ENCODE measurements at places on chromosomes 4 and X.
A peak's percentile ranks its signal among the peaks of the same experiment; 100 is the strongest.

GRCh38 chrX:48736303-48736702, 25.2 kb upstream of the GLOD5 start:
- DNase-seq: no peak

- no peak for DNase-seq
These were observed 883.0 kb downstream of the TECRL start for GRCh38 chr4:63526251-63526650.

DNA sequence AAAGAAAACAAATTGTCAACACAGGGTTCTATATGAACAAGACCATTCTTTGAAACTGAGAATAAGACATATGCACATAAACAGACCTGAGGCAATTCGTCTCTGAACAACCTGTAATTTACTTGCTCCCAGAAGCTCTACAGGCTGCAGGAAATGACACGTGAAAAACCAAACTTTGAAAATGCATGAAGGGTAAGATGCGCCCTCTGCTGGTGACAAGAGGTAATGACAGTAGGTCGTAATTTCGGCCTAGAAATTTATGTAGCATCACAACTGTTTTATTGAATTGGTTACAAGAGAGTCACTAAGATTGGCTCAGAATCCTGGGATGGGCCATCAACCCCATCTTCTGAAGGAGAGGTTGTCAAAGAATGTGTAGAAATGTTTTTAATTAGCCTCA, 276.5 kb downstream of the PPP4R3C start:
- peak; percentile 7 for DNase-seq

GRCh38 chr4:139704915-139705485, 39.4 kb downstream of the MGST2 start:
- DNase-seq: no peak

- DNase-seq: no peak
These were observed 37.1 kb downstream of the GK start for GRCh38 chrX:30690330-30690729.

- DNase-seq: no peak
These were observed at the start of gene BMP3 for GRCh38 chr4:81030061-81030980. Gene BMP3, plus strand, starts transcription at chr4:81030708. Its CDS starts 577 bp downstream, at chr4:81031285.

- peak; percentile 64 for DNase-seq
These were observed 626 bp upstream of the FRAS1 start for GRCh38 chr4:78056265-78057129.

- no peak for DNase-seq
These were observed 58.0 kb upstream of the CCSER1 start for GRCh38 chr4:90069151-90069550.

DNA sequence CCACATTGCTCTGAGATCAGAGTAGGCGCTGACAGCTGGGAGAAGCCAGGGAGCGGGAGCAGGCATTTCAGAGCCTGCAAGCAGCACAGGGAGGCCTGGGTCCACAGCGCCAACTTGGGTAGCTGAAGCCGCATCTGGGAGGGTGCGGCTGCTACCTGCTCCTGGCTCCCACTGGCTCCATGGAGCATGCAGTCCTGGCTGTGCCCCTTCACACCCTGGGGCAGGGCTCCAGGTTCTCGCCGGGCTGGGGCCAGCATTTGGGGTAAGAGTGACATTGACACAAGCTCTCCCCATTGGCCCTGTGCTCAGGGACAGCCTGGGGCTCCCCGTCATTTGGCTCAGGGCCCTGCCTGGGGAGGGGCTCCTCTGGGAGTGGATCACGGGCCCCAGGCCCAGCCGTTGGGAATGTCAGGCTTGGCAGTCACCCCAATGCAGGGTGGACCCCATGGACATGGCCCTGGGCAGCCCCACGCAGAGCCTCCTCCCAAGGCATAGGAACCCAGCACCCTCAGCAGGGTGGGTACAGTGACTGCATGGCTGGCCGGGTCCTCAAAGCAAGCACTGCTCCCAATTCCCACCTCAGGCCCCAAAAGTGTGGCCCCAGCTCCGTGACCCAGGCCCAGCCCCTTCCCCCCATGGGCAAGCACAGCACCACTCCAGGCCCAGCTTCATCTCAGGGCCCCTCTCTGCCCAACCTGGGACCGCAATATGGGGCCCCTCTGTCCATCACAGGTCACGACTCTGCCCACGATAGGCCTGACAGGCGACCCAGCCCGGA, 82.4 kb downstream of the PRDM5 start:
- DNase-seq: no peak

DNA sequence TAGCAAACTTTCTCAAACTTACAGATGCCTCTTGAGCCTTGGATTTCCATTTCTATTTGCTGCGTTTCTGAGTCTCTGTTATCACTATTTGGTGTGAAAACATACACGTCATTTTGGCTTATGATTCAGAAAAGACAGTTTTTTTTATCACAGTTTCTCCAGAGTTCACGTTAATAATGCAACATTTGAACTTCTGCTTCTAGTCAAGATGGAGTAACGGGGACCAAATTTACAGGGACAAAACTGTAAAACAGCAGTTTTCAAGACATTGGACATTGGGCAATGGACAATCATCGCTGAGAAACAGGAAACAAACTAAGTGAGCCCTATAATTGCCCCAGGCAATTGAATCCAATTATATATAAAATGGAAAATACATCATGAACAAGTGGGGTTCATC, 36.2 kb upstream of the TASL start:
- no peak for DNase-seq

GRCh38 chr4:105963461-105964400, 68.5 kb downstream of the NPNT start:
- DNase-seq: no peak

- DNase-seq: peak; percentile 23
These were observed 568.3 kb downstream of the ANKRD50 start for GRCh38 chr4:124144238-124144654.

- no peak for DNase-seq
These were observed 45.3 kb downstream of the CASP6 start for GRCh38 chr4:109657854-109658418.

DNA sequence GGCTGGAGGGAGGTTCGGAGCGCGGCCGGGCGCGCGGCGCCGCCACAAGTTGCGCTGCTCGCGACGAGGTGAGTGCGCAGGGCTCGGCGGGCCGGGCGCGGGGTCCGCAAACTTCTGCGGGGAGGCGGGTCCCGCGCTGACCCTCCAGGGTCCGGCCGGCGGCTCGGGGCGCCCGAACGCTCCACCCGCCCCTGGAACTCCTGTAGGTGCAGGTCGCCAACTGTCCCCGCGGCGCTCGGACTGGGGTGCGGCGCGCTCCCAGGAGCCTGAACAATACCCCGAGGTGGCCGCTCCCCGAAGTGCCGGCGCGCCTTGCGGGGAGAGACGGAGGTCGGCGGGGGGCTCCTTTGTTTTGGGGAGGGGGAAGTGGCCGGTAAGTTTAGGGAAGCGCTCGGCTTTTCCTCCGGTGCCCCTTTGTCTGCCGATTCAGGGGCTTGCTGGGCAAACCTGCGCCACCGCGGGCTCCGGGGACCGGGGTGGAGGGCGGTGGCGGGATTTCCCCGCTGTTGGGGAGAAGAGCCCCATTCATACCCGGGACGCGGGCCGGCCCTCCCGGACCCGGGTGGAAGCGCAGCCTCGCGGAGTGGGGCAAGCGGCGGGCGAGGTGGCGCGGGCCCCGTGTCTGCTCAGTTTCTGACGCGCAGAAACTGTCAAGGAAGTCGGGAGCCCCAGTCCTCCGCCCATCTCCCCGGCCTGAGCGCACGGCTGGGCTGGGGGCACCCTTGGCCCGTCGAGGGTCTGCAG, 694 bp downstream of the TBL1X start:
- no peak for DNase-seq

- DNase-seq: no peak
These were observed 80.9 kb downstream of the POLA1 start for GRCh38 chrX:24774650-24775049.

DNA sequence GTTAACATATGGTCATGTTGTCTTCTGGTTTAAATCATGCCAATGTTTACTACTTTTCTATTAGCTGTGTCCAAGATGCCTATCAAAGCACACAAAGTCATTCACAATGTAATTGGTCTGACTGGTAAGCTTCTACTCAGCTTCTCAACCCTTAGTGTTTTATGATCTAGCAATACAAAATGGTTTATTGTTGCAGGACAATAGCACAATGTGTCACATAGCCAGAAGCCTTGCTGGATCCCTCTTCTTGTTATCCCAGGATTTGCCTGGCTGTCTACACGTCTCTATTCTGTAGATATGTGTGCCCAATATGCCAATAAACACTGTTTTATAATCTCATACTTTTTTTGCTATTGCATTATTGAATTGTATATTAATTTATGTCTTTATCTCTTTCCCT, 1111.0 kb upstream of the AGA start:
- DNase-seq: no peak

- no peak for DNase-seq
These were observed 707.5 kb downstream of the PCDH7 start for GRCh38 chr4:31427691-31428090.

DNA sequence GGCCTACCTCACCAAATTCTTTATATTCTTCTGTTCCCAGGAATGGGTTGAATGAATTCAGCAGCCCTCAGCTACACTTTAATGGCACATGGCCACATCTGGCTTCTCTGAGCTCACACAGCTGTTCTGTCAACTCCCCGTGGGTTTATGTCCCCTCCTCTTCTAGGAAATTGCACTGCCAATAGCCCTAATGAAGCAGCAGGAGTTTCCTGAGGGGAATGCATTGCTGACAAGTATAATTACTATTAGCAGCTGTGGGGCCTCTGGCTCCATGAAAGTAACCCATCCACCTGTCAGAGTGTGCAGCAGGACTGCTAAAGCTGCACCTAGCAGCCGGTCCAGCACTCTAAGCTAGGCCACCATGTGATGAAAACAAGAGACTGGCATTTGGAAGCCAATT, 50.3 kb downstream of the FTHL17 start:
- DNase-seq: no peak

DNA sequence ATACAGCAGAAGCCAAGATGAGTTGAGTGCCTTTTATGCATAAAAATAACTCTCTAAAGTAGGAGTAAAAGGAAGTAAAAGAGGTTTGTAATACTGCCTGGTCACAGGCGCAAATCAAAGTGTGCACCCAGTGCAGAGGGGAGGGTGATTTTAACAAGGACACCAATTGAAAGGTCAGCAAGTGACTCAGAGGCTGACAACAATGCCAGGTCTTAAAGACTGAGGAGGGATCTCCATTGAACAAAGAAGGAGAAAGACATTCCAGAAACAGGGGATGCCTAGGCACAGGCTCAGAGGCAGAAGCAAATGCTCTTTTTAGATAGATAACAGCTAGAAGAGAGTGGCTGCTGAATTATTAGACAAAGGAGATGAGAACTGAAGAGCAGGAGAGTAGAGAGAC, 297.4 kb upstream of the VCX start:
- no peak for DNase-seq

DNA sequence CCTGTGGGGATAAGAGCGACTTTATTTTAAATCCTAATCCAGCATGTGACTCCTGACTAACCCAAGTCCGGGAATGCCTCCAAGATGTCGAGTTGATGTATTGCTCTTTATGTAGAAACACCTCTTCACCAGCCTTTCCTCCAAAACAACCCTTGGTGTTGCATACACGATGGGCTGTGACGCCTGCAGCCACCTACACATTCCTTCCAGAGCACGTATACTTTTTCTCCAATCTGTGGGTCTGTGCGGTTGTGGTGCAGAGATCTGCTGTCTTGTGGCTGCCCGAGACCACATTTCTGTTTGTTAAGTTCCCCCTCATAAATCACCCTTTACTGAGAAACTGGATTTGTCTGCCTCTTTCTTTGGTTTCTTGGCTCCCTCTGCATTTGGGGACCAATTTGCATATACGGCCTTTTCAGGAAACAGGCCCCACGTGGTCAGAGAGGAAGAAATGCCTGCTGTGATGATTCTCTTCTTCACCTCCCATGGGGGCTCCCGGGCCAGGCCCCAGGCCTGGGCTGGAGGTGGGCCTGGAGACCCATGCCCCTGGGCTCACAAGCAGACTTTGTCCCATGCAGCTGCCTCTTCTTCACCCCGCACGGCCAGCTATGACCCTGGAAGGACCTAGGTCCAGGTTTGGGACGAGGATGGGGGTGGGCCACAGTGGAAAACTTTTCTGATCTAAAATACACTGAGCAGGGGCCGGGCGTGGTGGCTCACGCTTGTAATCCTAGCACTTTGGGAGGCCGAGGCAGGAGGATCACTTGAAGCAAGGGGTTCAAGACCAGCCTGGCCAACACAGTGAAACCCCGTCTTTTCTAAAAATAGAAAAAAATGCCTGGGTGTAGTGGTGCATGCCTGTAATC, 21.4 kb upstream of the AFAP1 start:
- DNase-seq: peak; percentile 98

- DNase-seq: no peak
These were observed 818.9 kb upstream of the LCORL start for GRCh38 chr4:18840481-18840880.

DNA sequence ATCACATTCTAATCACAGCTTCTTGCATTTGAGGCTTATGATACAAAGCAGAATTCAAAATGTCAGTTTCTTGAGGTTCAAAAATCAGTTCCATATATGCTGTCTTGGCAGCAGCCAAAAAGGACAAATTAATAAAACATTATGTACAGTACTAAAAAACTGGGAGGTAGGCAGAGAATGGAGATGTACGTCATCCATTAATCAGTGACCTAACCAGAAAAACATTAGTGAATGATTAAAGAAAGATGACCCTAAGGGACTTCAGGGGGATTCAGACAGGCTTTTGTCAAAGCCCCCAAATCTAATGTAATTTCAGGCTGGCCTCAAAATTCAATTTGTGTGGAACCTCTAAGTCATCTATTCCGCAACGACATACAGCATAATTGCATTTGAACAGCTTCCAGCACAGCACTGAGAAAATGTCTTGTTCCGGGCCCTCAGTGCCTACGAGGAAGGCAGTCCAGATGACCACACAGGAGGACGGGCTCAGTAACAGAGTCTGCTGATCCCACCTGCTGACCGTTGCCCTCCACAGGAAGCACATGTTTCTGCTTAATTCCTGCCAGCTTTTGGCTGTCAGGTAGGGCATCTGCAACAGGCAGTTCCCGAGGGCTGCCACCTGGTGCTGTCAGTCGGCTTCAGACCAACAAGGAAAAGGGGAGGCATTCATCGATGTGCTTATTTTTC, 83.8 kb upstream of the HHIP start:
- DNase-seq: no peak

GRCh38 chr4:76950052-76950955, 752 bp downstream of the SEPTIN11 start:
- no peak for DNase-seq
